ENCODE measurements at places on chromosomes 16 and 17. TPM values are rescaled to one million over a fixed set of nuclear protein-coding genes. Genes with fewer than 3 reads are reported as not detected.

SPNS2 gene
- total RNA-seq: 0.06 TPM

- DNase-seq: no peak
Observed at GRCh38 chr16:59121411-59122261, 387.5 kb upstream of the GOT2 start.

GRCh38 chr16:46828943-46829342 lies 2.0 kb downstream of the C16orf87 start:
- DNase-seq: no peak

DHRS7C gene
- not detected for total RNA-seq
